ENCODE measurements at places on chromosomes 3 and 15. TPM values are rescaled to one million over a fixed set of nuclear protein-coding genes. Genes with fewer than 3 reads are reported as not detected.
A peak's percentile ranks its signal among the peaks of the same experiment; 100 is the strongest.

GRCh38 chr3:30455840-30456239 is 150.6 kb upstream of the TGFBR2 start:
- DNase-seq, result no peak

DNA sequence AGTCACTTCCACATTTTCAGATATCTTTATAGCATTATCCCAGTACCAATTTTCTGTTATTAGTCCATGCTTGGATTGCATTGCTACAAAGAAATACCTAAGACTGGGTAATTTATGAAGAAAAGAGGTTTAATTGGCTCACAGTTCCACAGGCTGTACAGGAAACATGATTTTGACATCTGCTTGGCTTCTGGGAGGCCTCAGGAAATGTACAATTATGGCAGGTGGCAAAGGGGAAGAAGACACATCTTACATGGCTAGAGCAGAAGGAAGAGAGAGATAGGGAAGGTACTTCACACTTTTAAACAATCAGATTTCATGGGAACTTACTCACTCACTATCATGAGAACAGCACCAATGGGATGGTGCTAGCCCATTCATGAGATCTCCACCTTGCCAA is 172.3 kb upstream of the GPR149 start:
- DNase-seq, result no peak

DNA sequence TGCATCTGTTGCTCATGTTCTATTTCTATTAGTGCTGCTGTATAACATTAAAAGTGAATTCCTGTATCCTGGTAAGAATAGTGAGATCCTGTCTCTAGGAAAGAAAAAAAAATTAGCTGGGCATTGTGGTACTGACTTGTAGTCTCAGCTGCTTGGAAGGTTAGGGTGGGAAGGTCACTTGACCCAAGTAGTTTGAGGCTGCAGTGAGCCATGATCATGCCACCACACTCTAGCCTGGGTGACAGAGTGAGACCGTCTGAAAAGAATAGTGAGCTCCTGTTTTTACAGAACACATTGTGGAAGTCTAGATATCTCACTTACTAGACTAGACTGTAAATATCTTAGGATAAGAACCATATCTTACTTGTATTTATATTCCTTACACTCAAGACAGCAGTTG is 4.6 kb downstream of the ATP11B start:
- DNase-seq, result no peak

DNA sequence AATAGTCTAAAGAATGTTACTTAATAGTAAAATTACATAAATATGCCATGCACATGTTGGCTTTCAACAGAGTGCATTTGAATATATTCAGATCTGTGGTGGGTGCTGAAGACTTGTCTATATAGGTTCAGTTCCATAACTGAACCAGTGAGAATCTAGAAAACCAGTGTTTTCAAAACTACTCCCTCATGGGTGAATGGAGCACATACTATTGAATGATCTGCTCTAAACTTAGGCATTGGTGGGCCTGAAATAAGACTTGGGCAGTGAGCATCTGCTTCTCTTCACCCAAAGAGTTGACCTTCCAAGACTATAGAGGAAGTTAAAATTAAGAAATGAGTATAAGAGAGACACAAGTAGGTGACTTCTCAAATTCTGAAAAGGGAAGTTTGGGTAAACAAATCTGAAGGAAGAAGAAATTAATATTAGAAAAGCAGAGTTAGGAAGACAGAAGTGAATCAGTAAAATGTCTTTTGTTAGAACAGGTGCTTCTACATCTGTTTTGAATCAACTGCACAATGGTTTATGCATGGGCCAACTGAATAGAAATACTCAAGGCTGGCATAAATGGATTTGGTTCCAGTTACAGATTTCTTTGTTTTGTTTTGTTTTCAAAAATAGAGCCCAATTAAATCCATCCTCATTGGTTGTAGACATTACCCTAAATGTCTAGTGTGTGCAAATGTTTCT is 19.3 kb downstream of the ALCAM start:
- DNase-seq, result no peak

- DNase-seq, result no peak
Measured at GRCh38 chr3:171824824-171825221, 14.5 kb upstream of the PLD1 start.

GRCh38 chr3:154956815-154957214 is 123.3 kb upstream of the MME start:
- DNase-seq, result peak; percentile 23

DNA sequence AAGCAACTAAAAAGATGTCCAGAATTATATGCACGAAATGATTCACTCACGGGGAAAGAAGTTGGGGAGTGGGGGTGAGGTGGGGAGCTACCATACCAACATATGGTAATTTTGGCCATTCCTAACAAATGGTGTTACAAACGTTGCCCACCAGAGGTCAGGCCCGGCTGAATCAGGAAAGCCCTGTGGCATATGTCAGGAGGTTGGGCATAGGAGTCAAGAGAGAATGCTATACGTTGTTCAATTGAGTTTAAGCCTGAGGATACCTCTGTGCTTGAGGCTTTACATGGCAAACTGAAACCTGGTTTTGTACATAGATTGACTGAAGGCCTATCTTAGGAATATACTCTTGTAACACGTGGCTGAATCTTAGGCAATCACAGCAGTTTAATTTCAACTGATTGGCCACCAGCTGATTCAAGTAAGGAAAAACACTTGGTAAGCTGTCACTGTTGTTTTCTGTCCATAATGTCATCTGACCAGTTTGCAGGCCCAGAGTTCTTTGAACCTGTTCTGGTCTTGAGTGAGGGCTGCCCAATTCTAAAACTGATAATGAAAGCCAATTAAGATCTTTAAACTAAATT is 23.4 kb upstream of the SLC2A2 start:
- DNase-seq, result peak; percentile 49

GRCh38 chr3:132445817-132446216 is 28.5 kb downstream of the DNAJC13 start:
- peak; percentile 76 for DNase-seq

GRCh38 chr15:73704869-73705645 is 20.9 kb downstream of the CD276 start:
- peak; percentile 27 for DNase-seq

GRCh38 chr3:69214241-69214640 is 91.8 kb upstream of the LMOD3 start:
- DNase-seq, result peak; percentile 27

- peak; percentile 45 for DNase-seq
Measured at GRCh38 chr3:141191097-141191749, 40.4 kb upstream of the PXYLP1 start.

- peak; percentile 92 for DNase-seq
Measured at GRCh38 chr15:52019394-52020220, 588 bp downstream of the MAPK6 start.

DNA sequence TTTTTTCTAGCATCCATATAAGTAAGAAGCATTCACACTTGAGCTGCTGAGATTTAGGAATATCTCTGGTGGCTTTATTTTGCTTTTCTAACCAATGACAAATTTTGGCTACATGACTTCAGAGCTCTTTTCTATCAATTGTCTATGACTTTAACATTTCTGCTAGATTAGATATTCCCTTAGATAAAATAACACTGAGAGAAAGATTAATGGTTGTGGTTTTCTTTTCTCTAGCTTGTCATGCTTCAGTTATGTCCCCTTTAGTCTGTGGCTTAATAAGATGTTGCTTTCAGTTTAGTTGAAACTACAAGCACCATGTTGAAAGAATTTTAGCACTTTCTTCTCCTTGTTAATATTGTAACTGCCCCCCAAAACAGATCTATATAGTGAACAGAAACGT is 665.6 kb upstream of the CCDC54 start:
- peak; percentile 12 for DNase-seq

The PPIB gene
- total RNA-seq, result 360 TPM

The CLDN16 gene
- 0.33 TPM for total RNA-seq

The PRICKLE2 gene
- total RNA-seq, result 50.5 TPM

The CADPS gene
- not detected for total RNA-seq

The PIF1 gene
- total RNA-seq, result 0.83 TPM

The RNU5B-1 gene
- not detected for total RNA-seq
